Hematopoietic multipotent progenitor cell (in vitro differentiated cells): ENCODE measurements at places on chromosomes 1 and 21. TPM values are rescaled to one million over a fixed set of nuclear protein-coding genes. Genes with fewer than 3 reads are reported as not detected.
A peak's percentile ranks its signal among the peaks of the same experiment; 100 is the strongest.

GJA9 gene
- total RNA-seq = not detected

DNA sequence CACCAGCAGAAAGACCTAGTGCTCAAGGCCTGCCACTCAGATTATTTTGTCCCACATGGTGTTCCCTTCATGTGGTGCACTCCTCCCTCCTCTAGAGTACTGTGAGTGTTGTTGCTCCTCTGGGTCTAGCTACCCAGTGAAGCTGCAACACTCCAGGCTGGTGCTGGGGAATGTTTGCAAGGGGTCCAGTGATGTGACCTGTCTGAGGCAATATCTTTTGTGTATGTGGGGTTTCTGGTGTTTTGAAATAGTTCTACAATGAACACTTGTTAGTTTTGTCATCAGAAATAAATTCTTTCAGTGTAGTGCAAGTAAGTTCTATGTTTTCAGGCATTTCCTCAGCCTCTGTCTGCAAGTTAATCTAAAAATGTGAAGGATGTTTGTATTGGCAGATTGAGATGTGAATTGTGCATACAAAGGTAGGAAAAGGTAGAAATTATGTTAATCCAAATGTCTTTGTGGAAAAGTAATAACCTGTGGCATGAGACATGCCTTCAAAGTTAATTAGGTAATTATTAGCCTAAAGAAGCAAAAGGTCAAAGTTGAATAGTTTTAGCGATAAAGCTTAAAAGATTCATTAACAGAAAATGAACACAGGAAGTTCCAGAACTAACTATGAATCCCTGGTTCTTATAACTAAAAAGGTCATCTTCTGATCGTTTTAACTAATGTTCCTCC is 616.8 kb downstream of the LTN1 start:
- DNase-seq = no peak

DNA sequence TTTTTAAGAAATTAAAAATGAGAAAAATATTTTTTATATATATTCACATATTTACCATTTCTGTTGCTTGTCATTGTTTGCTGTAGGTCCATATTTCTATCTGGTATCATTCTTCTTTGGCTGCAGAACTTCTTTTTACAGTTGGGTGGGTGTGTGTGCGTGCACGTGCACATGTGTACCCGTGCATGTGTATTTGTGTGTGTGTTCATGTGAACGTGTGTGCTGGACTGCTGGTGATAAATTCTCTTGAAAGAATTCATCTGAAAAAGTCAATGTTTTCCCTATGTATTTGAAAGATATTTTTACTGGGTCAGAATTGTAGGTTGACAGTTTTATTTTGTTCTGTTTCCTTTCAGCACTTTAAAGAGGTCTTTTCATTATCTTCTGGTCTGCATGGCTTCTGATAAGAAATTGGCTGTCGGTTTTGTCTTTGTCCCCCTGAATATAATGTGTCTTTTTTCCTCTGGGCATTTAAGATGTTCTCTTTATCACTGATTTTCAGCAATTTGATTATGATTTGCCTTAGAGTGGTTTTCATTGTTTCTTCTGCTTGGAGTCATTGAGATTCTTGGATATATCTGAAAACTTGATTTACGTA is 34.5 kb upstream of the DPH5 start:
- DNase-seq = no peak

- DNase-seq = peak; percentile 13
Observed at GRCh38 chr21:37642493-37642892, 273.8 kb downstream of the KCNJ6 start.

DNA sequence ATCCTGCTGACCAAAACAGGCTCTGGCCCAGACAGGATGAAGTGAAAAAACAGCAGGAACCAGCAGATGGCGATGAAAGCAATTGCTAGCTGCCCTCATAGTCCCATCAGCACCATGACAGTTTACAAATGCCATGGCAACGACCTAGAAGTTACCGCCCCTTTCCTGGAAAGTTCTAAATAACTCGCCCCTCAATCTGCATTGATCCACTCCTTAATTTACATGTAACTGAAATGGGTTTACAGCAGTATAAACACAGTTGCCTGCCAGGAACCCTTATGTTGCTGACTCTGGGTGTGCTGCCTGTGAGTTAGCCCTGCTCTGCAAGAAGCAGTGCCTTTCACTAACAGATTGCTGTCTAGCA is 65.5 kb upstream of the CR1L start:
- no peak for DNase-seq

GRCh38 chr1:50735443-50735842 is 224.6 kb downstream of the FAF1 start:
- no peak for DNase-seq

GRCh38 chr1:146035048-146035423 is 13.5 kb upstream of the HJV start:
- DNase-seq = no peak

PEX19 gene
- 16.4 TPM for total RNA-seq

KRTAP10-5 gene
- total RNA-seq = not detected

DNA sequence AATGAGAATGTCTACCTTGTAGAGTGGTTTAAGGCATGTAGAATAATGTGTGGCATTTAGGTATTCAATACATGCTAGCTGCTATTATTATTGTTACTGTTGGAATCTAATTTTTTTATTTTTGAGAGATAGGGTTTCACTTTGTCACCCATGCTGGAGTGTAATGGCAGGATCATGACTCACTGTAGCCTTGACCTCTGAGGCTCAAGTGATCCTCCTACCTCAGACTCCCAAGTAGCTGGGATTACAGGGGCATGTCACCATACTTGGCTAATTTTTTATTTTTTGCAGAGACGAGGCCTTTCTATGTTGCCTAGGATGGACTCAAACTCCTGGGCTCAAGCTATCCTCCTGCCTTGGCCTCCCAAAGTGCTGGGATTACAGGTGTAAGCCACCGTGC is 61.9 kb downstream of the EPB41 start:
- no peak for DNase-seq

DNA sequence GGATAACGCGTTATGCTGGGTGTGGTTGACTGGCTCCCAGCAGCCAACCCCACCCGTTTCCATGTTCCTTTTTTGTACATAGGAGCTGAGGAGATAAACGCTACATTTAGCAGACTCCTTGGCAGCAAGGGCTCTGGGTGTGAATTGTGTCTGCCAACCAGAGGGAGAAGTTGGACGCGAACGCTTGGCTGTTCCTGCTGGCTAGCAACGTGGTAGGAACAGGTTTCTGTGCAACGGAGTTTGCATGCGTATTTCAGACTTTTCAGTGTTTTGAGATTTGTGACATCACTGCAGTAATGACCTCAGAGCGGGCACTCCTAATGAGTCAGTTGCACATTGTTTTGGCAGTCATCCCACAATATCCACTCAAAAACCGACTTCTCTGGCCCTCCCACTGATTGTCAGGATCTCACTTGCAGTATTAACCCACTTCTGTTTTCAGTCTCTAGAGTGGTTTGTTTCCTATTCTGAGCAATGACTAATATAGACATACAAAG is 98.7 kb upstream of the RGS1 start:
- DNase-seq = peak; percentile 29
